ENCODE measurements at places on chromosomes 16 and 17.

DNA sequence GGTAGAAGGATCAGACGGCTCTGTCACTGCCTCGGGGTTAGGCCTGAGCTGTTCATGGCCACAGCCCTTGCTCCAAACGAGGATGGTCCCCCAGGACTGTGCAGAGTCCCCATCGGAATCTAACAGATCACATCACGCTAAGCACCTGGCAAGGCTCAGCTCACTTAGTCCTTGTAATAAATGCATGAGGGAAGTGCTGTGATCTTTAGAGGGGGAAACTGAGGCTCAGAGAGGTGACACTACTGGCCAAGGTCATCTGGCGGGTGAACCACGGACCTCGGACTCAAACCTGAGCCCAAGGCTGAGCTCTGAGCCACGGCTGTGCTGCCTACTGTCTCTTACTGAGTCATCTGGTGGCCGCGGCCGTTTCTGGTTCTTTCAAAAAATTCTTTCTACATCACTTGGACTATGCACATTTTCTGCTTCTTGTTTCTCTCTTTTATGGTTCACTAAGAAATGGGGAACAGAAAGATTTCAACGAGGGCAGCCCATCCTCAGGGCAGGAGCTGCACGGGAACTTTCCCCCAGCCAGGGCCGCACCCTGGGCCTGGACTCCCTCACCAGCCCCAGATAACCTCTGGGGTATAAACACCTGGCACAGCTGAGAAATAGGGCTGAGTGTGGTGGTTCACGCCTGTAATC lies 55.6 kb downstream of the COTL1 start:
- DNase-seq, result no peak

DNA sequence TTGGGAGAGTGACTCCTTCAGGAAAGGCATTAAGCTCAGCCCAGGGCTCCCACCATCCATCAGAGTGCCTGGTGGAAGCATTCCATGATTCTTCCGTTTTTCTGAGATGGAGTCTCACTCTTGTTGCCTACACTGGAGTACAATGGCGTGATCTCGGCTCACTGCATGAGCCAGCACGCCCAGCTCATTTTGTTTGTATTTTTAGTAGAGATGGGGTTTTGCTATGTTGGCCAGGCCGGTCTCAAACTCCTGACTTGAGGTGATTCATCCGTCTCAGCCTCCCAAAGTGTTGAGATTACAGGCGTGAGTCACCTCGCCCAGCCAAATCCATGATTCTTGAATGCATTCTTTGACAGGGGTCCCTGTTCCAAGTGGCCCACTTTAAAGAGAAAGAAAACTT lies 23.1 kb downstream of the MIS12 start:
- DNase-seq, result peak; percentile 68

DNA sequence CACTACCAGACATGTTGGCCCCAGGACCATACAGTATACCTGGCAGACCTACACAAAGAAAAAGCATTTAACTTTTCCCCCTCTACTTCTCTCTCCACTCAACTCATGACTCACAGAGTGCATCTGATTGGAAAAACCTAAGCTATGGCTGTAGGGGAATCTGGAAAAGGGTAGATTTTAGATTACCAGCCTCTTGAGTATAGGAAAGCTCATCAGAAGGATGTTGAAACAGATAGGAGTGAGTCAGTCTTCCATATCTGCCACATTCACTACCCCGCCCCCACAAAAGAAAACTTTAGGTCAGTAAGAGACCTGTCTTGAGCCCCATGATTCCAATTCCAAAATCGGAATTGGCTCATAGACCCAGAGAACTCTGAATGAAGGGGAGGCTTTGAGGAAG lies 12.3 kb downstream of the KRT9 start:
- peak; percentile 37 for DNase-seq

- no peak for DNase-seq
These were observed 1390.1 kb upstream of the CDH8 start for GRCh38 chr16:63426275-63426870.

DNA sequence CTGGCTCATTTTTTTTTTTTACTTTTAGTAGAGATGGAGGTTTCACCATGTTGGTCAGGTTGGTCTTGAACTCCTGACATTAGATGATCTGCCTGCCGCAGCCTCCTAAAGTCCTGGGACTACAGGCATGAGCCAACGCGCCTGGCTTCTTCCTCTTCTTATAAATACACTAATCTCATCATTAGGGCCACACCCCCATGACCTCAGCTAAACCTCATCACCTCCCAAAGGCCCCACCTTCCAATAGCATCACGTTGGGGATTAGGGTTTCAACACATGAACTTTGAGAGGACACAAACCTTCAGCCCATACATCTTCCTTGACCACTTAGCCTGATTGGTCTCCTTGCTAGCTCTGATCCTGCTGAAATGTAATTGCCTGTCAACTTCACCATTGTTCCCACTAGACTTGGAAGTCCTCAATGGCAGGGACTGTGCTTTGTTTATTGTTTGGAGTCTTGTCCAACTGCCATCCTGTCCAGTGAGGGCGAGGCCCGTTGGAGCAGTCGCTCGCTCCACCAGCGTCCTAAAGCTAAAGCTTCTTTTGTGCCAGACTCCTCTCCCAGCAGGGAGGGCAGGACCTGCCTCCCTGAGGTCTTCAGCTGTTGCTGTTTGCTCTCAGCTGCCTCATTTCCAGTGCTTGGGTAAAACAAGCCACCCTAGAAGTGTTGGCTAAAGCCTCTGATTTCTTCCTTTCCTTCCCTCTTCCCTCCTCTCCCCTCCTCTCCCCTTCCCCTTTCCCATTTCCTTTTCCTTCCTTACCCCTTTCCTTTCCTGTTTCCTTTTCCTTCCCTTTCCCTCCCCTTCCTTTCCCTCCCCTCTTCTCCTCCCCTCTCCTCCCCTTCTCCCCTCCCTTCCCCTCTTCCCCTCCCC lies 85.3 kb downstream of the HAPSTR1 start:
- no peak for DNase-seq

DNA sequence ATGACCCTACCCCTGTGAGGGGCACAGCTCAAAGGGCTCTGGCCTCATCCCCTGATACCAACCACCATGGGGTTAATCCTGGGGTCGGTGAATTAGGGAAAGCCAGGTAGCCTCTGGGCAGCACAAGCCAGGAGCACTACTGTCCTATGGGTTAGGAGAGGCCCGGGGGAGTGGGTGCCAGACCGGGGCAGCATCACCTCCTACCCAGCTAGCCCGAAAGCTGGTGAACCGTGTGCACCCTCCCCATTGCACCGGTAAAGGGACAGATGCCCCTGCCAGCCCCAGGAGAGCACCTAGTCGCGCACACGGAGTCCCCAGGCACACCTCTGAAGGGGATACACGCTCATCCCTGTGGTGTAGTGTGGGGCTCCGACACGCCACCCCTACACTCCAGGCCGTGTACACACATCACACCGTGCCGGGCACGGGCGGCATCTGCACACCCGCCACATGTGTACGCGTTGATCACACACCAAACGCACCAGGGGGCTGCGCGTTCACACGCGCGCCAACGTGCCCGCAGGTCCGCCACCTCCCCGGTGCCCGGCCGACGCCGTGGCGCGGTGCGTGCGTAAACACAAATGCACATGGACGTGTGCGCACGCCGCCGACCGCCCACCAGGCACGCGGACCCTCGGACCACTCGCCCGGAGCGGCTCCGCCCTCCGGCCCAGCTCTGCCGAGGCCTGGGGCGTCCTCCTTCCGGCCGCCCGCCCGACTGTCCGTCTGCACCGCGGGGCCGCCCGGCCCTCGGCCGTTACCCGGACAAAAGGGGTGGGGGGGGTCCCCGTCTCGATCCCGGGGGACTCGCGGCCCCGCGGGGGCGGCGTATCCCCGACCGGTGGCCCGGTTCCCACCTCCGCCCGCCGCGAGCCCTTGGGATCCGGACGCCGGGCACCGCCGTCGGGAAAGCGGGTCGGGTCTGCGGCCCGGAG lies 785 bp downstream of the UBALD1 start:
- peak; percentile 39 for DNase-seq

DNA sequence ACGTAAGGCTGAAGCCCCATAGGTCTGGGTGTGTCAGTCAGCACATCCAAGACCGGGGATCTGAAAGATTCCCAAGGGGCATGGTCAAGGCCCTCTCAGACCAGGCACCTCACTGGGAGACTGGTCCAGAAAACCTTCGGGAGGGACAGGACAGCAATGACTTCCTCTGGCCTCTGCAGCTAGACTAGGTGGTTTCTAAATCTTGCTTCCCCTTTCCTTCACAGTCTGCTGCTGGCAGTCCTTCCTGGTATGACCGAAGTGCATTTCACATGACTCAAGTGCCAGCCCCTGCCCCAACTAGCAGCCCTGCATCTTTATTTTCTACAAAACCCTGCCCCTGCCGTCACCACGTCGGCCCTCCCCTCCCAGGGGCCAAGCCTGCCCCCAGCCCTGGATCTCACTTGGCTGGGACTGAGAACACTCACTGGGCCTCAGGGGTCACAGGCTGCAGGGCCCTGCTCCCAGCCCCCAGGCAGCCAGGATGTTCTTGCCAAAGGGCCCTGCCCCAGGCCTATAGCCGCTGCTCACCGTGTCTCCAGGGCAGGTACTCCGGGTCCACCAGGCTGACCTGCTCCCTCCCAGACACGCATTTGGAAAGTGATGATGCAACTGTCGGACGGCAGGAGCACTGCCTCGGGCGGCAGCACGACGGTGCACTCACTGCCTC lies 18.3 kb downstream of the POLR3K start:
- no peak for DNase-seq

GRCh38 chr16:2121853-2122252 lies 13.8 kb downstream of the PKD1 start:
- no peak for DNase-seq

GRCh38 chr16:66292241-66292935 lies 74.1 kb upstream of the CDH5 start:
- no peak for DNase-seq

GRCh38 chr16:22099256-22099975 lies 7.1 kb downstream of the VWA3A start:
- DNase-seq, result no peak

GRCh38 chr17:43530288-43531081 lies 15.7 kb downstream of the ETV4 start:
- peak; percentile 96 for DNase-seq

- no peak for DNase-seq
These were observed 12.4 kb downstream of the UBALD2 start for GRCh38 chr17:76277300-76278267.

DNA sequence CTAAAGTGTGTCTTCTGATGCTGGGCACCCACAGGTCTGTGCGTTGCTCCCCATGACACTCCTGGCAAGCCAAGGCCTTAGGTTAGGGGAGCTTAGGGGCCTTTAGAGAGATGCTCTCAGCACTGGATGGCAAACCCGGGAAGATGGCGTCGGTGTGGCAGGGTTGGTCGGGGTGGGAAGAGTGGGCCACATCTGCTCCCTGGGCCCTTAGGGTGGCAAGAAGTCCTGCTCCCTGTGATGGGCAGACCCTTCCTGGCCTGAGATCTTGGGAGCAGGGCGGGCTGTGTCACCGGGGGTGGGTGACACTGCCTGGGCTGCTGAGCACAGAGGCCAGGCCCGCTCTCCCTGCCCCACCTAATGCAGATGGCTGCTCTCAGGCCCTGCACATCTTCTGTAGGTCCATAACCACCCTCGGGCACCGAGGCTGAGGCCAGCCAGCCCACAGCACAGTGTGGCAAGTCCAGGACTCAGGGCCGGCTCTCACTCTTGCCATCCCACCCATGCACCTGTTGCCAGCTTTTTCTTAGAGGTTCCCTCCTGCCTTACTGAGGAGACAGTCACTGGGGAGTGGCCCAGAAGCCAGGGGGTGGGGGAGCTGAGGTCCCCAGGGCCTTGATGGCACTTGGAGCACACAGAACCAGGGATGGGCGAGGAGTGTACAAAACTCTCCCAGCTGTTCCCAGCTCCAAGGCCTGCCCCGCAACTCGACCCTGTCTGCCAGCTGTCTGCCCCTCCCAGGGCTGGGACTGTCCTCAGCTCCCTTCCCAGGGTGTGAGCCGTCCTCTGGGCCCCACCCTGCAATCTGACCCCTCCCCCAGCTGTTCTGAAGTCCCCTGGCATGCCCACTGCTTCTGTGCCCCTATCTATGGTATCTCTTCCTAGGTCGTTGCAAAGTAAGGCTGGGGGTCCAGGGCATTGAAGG lies 4.4 kb upstream of the MTSS2 start:
- DNase-seq, result no peak

GRCh38 chr16:79347277-79347676 lies 253.3 kb downstream of the MAF start:
- no peak for DNase-seq

- DNase-seq, result no peak
These were observed 2.0 kb upstream of the ORAI3 start for GRCh38 chr16:30946671-30947540.

- DNase-seq, result no peak
These were observed 47.5 kb upstream of the CLEC3A start for GRCh38 chr16:77974883-77975282.

DNA sequence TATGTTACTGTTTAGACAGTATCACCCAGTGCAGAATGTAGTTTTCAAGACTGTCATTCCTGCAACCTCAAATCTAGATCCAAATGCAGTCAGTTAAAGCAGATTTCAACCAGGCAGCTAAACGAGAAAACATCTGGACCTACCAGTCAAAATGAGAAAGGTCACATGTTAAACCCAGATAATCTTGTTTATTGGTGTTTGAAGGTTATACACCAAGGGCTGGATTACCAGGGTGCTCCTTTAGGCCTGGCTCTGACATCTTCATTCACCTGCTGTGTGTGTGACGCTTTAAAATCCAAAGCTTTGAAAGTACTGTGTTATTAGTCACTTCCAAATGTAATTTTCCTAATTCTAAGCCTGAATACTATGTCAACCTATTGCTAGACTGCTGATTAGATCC lies 54.9 kb downstream of the IKZF3 start:
- DNase-seq, result no peak

DNA sequence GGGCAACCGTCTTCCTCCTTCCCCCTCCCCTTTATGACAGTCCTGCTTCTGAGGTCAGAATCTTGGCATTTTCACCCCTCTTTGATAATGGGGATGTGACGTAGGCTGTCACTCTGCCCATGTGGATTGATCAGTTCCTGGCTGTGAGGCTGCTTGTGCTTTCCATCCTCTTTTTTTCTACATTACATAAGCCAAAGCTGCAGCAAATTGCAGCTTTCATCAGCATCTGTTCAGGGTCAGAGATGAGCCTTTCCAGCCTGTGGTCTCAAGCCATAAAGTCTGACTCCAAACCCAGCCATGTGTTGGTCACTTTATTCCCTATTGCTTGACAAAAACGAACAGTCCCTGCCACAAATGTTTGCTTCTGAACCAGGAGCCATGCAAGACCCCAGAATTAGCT lies 535.1 kb downstream of the CDH11 start:
- no peak for DNase-seq

DNA sequence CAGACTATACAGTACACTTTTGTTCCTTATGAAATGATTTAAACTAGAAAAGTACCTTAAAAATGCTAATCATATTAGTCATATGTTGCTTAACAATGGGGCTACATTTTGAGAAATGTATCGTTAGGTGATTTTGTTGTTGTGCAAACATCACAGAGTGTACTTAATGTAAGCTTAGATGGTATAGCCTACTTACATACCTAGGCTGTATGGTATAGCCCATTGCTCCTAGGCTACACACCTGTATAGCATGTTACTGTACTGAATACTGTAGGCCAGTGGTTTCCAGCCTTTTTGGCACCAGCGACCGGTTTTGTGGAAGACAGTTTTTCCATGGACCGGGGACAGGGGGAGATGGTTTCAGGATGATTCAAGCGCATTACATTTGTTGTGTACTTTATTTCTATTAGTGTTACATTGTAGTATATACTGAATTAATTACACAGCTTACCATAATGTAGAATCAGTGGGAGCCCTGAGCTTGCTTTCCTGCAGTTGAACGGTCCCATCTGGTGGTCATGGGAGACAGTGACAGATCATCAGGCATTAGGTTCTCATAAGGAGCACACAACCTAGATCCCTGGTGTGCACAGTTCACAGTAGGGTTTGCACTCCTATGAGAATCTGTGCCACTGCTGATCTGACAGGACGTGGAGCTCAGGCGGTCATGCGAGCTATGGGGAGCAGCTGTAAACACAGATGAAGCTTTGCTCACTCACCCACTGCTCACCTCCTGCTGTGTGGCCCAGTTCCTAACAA lies 35.0 kb upstream of the MRC2 start:
- peak; percentile 15 for DNase-seq
